ENCODE measurements at places on chromosomes 11 and 22.

GRCh38 chr22:21564411-21564810 lies 3.1 kb upstream of the UBE2L3 start:
- DNase-seq, result no peak

DNA sequence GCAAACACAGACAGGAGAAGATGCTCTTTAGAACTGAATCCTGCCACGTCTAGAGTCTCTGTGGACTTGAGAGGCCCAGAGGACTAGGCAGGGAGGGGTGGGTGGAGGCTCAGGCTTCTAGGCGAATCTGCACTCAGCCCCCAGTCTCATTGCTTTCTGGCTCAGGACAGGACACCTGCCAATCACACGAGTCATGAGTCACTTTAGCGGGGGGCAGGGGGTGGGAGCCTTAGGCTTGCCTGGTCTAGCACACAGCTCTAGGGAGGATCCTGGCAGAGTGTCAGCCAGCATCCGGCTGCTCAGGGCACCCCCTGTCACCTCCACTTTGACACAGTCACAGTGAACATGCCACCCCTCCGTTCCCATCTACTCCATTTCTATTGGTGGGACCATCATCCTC lies 167.7 kb downstream of the CEP164 start:
- DNase-seq, result no peak

DNA sequence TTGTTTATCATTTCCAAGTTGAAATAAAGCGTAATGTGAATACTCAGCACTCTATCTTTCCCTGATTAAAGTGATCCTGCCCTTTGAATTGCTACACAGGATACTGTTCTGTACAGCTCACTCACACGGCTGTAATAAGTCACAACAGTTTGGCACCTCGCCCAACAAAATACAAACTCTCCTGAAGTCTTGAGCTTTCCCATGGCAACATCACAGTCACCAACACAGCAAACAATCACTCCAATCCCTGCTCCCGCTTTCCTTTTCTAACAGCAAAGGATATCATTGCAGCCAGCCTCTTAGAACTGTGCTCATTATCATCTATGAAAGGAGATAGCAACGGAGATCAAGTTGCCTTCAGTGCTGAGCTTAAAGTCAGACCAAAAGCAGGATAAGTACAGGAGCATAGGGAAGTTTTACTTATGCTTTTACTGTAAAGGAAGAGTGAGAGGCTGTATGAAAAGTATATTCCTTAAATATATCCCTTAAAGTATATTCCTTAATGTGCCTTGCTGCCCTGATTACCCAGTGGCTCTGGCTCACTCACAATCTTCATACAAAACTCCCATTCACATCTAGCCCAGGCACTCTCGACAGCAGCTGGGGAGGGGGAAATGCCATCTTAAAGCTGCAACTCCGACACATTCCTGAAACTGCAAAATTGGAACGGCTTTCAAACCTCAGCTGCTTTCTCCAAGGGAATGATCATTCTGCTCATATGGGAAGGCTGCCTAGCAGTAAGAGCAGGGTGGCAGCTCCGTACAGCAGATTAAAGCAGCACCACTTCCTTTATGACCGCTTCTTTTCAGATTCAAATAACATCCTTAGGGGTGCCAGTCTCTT lies 35.8 kb downstream of the MAML2 start:
- DNase-seq, result peak; percentile 99

- no peak for DNase-seq
These were observed 34.0 kb downstream of the SLC22A12 start for GRCh38 chr11:64624883-64625481.

DNA sequence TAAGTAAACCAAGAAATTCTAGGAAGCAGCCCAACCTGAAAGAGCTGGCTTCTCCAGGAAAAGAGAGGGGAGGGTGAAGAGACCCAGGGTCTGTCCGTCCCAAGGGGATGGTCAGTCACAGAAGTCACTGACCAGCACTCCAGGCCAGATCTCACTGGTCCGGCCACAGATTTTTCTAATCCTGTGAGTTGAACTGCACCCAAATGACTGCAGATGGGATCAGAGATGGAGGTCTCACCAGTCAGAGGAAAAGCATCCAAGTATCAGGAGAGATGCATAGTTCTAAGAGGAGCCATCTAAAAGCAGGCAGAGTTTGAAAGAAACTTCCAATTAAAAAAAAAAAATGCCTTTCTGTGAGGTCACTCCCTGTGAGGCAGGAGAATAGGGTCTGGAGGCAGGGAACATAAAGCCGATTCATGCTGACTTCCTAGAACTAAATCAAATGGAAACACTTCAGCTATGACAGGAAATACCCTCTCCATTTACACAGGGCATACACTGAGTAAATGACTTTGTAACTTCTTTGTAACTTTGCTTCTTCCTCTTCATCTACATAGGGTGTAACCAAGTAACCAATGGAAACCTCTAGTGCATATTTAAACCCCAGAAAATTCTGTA lies 144.5 kb downstream of the CCDC34 start:
- DNase-seq, result peak; percentile 98

GRCh38 chr22:42906605-42907348 lies 49.7 kb upstream of the ARFGAP3 start:
- peak; percentile 53 for DNase-seq

DNA sequence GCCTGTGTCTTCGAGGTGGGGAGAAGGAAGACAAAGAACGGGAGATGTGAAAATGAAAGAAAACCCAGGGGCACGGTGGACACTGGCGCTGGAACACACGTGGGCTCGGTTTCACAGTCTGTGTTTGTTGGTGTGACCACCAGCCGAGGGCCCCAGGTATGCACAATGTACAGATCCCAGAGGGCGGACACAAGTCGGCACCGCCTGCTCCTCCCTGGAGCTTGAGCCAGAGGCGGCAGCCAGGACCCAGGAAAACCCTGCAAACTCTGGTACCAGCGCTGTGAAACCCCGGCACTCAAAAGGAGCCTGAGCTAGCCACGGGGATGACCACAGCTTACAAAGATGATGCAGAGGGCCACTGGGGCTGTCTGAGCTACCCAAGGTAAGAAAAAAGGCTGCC lies 105.0 kb downstream of the SHANK2 start:
- no peak for DNase-seq

- no peak for DNase-seq
These were observed 11.1 kb downstream of the E2F8 start for GRCh38 chr11:19229671-19230070.

DNA sequence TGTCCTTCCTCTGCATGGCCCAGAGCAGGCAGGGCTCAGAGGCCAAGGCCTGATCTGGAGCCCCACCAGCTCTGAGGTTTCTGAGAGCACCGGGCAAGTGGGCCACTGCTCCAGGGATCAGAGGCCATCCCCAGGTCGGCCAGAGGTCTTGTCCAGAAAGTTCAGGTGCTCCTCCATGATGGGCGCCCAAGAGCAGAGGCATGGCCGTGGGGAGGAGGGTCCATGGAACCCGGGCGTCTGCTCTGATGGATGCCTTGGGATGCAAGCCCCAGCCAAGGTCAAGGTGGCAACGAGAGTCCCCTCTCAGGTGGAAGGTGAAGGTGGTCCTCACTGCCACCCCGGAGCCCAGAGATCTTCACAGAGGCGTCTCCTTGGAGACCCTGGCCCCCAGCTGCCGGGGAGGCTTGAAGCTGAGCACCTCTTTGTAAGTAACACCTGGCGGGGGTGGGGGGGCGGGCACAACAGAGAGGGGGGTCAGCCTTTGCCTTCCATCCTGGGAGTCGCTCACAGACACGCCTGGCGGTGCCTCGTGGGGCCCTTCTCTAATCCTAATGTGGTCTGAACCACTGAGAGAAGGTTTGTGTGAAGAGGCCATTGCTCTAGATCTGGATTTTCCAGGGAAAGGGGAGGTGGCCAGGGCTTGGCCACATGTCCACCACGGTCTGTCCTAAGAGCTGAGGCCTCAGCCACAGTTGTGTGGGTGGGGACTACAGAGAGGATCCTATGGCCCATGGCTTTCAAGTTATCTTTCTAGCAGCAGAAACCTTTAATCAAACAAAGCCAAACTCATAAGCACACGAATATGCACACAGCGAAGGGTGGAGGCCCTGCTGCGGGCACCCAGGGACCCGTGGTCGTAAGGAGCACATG lies 2.2 kb upstream of the HDAC10 start:
- no peak for DNase-seq

- peak; percentile 66 for DNase-seq
These were observed 61.4 kb upstream of the MTMR2 start for GRCh38 chr11:95985174-95985808.

- DNase-seq, result peak; percentile 60
These were observed 737 bp downstream of the PPP2R1B start for GRCh38 chr11:111765320-111765983.

DNA sequence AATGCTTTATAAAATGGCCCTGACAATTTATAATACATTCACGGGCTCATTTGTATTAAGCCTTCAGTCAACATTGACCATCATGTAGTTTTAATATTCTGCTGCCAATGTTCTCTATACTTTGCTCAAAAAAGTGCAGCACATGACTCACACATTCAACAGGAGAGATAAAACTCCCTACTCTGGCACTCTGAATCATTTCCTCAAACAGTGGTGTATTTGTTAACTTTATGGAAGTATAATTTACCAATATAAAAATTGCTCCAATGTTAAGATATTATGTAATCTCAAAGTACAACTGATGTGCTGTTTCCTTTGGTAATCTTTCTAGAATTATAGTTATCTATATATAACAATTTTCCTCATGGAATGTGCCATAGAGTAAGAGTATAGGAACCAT lies 39.9 kb downstream of the MAML2 start:
- DNase-seq, result peak; percentile 90

DNA sequence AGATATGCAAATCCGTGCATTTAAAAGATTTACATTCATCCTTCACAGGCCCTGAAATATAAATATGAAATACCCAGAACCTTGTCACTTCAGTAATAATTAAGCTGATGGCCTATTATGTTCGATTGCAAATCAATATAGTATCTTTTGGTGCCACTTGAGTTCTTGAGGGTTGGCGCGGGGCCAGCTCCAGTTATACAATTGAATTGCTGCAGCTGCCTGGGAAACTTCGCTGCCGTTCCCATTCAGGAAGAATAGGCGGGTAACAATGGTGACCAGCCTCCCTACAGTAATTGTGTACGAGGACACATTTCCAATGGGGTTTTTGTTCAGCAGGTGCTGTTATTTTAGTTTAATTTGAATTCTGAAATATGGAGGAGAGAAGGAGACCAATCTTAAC lies 451.2 kb downstream of the INSC start:
- DNase-seq, result no peak

DNA sequence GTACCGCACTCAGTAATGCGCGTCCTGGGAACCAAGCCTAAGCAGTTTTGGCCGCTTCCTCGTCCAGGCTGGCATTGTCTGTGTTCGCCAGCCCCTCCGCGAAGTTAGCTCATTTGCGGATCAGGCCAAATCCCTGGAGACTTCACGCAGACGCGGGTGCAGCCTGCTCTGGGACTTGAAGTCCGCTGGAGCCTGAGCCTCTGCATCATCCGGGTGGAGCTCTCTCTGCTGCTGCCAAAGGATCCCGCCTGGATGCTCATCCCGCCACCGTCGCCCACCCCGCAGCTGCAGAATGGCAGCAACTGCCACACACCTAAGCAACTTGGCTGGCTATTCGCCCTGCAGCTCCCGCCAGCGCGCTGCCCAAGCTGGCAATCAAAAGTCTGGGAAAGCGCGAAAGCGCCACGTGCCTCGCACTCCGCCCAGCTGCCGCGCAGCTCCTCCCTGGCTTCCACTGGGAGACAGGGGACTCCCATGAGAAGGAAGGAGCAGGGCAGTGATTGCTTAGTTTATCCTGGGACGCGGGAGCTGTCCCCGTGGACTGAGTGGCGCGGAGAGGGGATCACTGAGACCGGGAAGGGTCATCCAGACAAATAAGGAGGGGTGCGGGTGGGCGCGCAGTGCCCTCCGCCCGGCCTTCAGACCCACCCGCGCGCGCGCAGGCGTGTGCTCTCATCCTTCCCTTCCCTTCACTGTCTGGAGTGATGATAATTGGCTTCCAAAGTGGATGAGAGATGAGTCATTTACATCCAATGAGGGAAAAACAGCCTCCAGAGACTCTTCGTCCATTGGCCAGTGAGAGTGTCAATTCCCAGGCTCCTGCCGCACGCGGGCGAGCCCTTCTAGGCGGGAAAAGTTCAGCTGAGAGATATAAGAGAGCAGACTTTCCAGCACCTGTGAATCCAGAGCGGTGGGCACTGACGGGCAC lies 23.2 kb upstream of the GLYATL1B start:
- DNase-seq, result no peak

- no peak for DNase-seq
These were observed 14.6 kb downstream of the C11orf21 start for GRCh38 chr11:2287091-2287490.

DNA sequence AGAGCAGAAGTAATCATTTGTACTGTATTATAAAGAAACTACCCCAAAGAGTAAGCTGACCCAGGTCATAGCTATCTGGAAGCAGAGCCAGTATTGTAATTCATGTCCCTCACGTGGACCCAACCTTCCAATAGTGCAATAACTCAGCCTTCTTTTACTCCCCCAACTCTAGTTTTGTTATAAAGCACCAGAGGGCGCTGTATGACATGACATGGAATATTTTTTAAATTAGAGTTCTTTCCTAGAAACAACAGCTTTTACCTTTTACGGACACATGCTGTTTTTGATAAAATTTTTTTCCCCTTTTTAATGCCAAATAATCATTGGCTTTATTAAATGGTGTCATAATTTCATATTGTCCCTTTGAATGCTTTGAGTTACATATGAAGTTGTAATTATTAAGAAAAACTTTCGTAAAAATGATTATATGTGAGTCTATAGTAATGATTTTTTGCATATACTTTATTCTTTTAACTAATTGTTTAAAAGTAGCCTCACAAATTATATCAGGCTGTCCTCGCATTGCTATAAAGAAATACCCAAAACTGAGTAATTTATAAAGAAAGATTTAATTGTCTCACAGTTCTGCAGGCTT lies 76.9 kb downstream of the DKK3 start:
- DNase-seq, result peak; percentile 87

GRCh38 chr22:40436505-40437431 lies 66.4 kb downstream of the SGSM3 start:
- peak; percentile 73 for DNase-seq

DNA sequence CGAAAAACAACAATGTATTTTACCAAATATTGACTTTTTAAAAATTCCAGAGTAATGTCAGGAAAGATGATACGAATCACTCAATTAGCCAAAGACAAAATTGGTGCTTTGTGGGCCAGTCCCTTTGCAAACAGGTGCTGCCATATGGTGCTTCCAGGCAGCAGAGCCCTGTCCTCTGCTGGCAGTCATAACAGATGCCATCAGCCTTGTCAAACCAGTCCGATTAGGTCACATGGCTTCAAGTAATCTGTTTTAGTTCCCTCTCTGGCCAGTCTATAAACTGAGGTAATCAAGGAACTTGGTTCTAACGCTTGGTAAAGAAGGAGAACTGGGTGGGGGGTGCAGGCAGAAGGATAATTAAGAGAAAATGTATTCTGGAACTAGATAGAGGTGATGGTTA lies 49.1 kb upstream of the CAPRIN1 start:
- DNase-seq, result no peak

DNA sequence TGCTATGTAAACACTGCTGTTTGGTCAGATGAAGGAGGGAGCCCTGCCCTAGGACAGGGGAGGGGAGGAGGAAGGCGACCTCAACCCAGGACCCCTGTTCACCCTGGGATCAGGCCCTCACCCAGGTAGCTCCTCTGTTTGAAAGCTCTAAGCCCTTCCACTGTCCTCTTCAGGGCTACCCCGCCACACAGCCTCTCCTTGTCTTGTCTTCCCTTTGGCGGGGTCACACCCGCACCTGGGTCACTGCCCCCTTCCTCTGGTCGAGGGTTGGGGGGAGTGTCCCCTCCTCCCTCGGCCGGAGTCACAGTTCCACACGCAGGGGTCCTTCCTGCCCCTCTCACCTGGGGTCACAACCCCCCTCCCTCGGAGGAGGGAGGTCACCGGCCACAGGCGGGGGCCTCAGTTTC lies 463 bp upstream of the PTPMT1 start:
- DNase-seq, result no peak

- DNase-seq, result peak; percentile 32
These were observed 22.9 kb upstream of the ASPHD2 start for GRCh38 chr22:26406118-26406517.

GRCh38 chr11:71284525-71285092 lies 32.2 kb upstream of the SHANK2 start:
- no peak for DNase-seq
